Sciatic nerve (tissue), 2 donors: ENCODE measurements at places on chromosomes 2 and 18. TPM values are rescaled to one million over a fixed set of nuclear protein-coding genes. Genes with fewer than 3 reads are reported as not detected.

DNA sequence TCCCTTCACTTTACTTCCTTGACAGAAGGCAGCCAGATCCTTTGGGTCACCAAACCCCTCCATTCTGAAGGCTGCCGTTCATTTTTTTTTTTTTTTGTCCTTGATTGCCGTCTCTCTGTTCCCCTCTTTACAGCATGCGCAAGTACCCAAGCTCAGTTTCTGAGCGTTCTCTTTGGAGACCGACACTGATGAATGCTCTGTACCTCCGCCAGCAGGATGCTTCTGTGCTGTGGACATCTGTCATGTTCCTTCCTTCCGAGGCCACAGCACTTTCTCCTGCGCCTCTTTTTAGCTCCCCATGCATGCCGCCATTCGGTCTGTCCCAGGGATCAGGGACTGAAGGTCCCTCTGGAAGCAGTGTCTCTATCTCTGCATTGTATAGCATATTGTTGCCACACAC is 278.7 kb upstream of the RAB12 start:
- no peak for DNase-seq

DNA sequence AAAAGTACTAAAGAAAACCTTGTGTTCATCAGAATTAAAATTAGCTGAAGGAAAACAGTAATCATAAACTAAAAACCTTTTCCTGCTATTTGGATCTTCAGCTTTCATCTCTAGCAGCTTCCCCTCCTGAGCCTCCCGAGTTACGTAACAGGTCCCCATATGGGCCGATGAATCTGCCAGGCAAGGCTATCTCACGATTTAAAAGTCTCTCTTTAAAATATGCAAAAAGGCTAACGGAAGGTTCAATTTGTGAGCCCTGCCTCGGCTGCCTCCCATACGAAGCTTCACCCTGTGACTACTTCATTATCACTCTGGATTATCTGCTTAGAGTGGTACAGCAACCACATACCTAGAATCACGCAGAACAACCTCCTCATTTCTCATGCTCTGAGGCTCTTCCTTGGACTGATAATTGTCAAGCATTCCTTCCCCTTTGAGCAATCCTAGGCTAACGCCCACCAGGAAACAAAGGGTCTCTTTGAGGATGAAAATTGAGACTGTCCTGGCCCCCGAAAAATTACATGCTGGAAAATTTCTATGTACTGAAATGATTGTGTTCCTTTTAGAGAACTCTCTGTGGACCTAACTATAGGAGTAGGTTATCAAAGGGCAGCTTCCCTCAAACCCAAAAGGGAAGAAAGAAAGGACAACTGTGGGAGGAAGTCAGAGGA is 147.4 kb downstream of the ZEB2 start:
- DNase-seq, result no peak

DNA sequence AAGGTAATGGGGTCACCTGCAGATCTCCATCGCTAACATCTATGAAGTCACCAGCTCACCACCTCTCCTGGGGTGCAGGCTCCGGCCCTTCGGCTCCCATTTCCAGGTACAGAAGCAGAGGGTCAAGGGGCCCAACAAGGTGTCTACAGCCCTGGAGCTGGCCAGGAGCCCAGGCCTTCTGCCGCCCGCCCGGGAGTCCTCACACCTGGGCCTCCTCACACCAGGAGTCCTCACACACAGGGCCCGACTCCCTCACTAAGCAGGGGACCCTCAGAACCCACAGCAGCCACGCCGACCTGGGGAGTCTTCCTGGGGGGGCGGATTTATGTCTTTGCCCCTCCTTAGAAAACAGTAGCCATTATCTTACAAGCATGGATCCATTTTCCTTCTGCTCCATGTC is 43.4 kb upstream of the TPO start:
- DNase-seq, result no peak

DNA sequence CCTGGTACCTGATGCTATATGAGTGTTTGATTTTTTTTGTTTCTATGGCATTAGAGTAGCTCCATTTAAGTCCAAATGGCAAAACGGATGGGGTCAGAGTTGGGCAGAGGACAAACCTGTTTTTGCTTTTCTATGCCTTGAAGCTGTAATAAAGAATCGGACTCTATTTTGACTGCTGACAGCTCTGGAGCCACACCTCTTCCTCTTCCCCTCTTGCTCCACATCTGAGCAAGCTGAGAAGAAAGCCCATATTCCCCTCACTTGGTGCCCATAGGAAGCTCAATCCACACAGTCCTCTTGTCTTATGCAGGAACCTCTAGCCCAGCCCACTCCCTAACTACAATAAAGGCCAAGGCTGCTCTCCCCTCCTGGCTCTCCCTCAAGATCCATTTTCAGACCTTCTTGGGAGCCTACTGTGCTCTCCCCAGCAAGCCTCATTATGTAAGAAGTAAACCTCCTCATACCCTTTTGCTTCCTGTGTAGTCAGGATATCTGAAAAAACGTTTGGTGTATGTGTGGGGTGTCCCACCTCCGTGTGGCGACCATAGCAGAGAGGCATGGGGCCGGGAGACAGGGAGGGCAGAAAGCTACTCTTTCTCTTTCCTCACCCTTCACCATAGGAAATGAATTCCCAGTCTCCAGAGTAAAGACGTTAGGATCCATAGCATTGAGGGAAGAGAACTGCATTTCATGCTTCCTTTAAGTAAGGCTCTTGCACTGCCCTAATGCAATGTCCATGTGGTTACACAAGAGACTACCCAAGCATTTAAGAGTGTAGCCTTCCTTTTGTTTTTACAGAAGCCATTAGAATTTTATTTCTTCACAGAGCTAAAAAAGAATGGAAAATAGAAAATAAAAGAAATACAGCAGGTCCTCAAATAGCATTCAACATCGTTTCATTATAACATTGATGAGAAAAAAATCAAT is 41.9 kb upstream of the RAPGEF4 start:
- no peak for DNase-seq

DNA sequence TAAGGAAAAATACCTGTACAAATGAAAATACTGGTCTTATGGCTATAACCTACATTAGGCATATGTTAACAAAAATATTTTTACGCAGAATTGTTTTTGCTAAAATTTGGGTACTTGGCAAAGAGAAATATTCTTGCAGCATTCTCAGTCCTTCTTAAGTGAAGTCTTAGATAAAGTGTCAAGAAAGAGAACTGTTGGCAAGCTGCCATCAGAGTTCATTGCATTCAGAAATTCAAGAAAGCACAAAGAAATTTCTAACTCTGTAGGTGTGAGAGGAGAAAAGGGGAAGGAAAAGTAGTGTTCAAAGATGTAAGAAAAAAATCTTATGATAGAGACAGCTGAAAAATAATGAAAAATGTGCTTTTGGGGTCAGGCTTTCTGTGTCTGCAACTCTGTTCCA is 86.7 kb downstream of the IRS1 start:
- no peak for DNase-seq

DNA sequence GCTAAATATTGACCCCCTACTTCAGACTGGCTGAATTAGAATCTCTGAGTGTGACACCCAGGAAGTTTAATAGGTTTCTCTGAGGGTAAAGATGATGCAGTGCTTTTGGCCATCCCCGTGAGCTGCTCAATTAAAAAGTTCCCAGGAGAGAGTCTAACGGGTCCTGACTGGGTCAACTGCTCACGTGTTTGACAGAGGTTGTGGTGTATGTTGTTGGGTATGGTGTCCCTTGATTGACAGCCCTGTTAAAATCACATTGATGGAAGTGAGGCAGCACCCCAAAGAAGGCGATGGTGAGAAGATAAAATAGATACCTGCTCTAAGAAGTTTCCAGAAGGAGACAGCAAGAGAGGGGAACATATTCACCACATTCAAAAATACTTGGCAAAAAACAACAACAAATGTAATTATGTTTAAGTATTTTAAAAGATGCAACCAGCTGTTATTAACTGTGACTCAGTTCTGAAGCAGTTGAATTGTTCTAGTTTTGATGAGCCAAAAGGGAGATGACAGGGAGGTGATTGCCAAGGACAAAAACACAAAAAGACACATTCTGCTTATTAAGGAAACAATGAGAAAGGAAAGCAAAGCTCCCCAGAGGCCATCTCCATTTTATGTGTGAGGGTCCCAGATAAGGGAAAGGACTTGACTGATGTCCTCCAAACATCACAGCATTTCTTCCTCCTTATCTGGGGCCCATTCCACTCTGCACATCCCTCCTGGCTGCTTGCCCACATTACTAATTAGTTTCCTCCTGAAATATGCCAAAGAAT is 11.5 kb upstream of the GMCL1 start:
- DNase-seq, result no peak

DNA sequence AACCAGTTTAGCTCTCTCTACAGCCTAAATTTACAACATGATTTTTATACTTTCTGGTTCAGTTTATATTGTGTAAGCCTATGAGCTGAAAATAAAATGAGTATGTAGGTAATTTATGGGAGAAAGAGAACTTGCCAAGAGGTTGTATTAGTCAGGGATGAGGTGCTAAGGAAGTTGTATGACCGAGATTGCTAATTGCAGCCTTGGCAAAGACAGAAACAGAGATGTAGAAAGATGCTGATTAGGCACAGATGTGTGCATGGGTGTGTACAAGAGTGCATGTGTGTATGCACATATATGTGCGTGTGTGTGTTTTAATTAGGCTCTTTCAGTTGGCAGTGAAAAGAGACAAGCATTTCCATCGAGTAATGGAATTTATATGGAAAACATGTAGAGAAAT is 213.9 kb downstream of the FBXO15 start:
- DNase-seq, result no peak

DNA sequence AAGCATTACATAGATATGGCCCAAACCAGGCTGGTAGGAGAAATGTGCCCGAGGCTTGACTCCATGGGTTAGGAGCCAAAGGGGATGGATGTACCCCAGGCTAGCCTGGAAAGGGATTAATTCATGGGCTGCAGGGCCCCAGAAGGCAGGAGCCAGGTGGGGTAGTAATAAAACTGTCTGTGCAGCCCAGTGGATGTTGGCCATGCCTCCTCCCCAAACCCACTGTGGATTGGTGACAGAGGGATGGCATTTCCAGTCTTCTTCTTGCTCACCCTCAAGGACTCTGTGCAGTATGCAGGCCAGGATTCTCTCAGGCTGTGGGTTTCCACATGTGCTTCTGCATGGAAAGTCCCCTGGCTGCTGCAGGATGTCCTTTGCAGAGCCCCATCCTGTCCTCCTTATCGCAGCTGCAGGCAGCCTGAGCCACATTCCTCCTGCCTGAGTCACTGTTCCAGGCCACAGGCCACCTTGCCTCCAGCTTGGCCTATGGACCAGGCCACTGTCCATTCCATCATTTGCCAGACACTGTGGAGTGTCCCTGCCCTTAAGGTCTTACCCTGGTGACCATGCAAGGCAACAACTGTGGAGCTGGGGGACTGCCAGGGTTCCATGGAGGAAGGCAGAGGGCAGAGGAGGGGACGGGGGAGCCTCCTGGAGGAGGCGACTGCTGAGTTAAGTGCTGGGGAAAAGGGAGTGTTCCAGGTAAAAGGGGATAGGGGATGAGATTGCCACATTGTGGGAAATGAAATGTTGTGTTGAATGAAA is 38.9 kb downstream of the INO80C start:
- DNase-seq, result no peak

DNA sequence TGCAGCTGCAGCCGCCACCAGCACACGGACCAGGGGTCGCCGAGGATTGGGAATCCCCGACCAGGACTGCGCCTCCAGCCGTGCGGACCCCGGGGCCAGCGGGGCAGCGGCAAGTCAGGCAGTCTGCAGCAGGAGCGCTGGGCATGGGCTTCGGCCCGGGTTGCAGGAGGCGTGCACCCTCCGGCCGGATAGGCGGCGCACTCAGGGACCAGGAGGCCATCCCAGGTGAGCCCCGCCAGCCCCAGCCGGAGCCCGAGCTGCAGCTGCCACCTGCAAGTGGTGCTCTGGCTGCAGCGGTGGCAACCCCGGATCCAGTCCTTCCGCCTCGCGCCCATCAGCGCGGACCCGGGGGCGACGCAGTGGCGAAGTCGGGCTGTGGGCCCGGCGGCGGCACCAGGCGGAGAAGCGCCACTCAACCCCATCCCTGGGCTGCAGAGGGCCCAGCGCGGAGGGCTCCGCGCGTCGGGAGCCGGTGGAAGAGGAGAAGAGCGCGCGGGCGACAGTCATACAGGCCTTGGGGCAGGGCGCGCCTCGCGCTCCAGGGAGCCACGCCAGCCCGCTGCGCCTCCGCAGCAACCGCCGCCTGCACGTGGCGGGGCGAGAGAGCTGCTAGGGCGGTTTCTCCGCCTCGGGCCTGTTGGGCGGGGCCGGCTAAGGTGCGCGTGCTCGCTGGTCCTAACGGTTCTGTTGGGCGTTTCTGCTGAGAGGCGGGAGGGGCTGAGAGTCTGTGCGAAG is 73.8 kb downstream of the RPIA start:
- DNase-seq, result no peak

GRCh38 chr2:163828771-163829170 is 93.0 kb upstream of the FIGN start:
- no peak for DNase-seq

DNA sequence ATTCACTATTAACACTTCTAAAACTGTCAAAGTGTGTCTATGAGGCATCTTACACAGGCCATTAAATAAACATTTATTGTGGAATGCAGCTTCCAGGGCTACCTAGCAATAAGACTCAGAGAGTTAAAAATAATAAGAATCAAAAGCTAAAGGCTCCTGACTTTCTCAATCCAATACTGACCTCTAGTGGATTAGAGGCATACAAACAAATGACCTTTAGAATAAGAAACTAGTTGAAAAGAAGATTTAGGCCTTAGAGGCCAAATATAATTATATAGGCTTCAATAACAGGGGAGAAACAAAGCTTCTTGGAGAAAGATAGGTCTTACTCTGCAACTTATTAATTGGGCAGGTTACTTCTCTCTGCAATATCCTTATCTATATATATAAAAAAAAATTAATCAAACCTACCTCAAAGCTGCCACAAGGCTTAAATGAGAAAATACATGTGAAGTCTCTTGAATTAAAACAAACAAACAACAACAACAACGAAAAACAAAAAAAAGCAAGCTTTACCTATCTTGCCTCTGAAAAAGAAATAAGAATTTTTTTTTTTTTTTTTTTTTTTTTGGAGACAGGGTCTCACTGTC is 246.1 kb downstream of the EXOC6B start:
- no peak for DNase-seq

DNA sequence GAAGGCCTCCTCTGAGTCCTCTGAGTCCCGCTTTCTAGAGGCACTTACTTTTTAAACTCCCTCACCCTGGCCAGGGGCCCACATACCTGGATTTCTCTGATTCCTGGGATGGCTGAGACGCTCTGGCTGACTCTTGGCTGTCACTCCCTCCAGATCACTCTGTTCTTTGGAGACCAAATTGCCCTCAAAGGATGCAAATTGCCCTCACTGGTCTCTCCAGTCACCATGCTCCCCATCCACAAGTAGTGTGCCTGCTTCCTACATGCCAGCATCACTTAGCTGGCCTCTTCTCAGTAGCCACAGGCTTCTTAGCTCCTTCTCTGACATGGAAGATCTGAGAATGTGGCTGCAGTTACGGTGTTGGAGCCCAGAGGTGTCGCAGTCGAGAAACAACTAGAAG is 41.3 kb upstream of the CCDC68 start:
- no peak for DNase-seq

COL4A4 gene
- 7.4 TPM for total RNA-seq

SYT4 gene
- not detected for total RNA-seq

CYS1 gene
- total RNA-seq, result 9.3 TPM

ZNF236 gene
- 37.9 TPM for total RNA-seq

CFAP53 gene
- 0.98 TPM for total RNA-seq
